ENCODE measurements at places on chromosomes 7 and 10.

GRCh38 chr7:101162551-101163278 lies 2.7 kb downstream of the VGF start:
- no peak for DNase-seq

DNA sequence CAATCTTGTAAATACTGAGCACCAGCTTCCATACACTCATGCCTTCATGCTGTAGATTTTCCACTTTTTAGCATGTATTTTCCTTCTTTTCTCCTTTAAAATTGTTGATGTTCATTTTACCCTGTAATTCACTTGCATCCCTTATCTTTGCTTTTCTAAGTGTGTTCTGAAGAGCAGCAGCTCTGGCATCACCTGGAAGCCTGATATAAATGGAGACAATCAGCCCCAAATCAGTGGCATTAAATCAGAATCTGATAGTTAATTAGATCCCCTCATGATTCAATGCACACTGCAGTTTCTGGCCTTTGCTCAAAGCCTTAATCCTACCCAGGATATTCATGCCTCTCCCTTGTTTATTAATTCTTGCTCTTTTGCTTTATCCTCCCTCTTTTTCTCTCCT lies 942.4 kb downstream of the XPNPEP1 start:
- DNase-seq: no peak

DNA sequence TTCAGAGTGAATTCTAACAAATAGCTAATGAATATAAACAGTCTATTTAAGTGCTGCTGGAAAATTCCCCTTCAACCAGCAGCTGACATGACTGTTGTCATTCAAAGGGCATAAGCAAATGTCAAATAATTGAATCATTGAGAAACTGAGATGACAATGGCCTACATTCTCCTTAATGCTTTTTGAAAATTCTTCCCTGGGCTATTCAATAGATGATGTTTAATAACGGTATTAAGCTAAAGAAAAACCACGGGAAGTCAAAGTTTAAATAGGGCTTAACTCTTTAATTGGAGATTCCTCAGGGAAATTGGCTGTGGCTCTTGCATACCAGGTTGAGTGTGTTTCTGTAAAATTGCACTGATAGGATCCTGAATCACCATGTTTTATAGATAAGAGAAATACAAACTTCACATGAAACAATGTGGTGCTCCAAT lies 77.0 kb downstream of the ARL4A start:
- no peak for DNase-seq

GRCh38 chr7:45082031-45082830 lies 6.5 kb downstream of the NACAD start:
- DNase-seq: no peak

DNA sequence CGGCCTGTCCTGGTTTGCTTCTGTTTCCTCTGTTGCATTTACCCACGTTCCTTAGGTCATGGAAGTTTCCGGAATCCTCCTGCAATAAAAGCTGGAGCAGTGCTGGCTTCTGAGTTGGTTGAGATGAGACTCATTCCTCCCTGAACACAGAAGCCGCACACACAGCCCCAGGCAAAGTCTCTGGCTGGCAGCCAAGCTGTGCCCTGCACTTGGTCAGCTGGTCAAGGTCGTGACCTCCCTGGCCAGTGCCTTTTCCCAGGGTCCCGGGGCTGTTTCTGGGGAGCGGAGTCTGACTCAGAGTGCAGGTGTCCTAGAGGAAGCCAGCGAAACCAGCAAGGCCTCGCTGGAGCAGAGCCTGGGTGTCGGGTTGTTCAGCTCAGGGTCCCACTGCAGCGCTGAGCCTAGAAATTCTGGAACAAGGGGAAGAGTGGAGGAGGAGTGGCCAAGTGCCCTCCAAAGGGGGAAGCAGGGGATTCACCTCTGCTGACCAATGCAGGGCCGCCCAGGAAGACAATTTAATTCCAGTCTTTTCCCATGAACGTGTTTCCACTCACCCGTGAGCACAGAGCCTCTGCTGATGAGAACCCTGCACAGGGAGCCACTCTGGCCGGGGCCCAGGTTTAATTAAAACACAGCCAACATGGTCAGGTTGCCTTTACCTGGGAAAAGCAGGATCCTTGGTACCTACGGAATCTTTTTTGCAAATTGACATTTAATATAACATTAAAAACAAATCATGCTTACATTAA lies 245.5 kb upstream of the PPP2R2D start:
- DNase-seq: no peak

DNA sequence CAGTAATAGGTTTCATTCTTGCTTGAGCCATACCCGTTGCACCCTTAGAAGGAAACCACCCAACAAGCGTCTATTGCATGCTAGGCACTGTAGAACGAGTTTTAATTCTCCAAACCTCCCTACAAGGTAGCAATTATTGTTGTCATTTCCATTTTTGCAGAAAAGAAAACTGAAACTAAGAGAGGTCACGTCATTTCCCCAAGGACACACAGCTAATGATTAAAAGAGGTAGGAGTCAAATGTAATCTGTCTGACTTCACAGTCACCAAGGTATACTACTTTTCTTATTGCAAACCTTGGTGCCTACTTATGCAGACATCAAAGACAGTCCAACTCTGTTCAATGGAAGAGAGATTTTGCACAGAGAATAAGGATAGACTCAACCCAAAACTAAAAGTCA lies 49.1 kb upstream of the C1QL3 start:
- no peak for DNase-seq

DNA sequence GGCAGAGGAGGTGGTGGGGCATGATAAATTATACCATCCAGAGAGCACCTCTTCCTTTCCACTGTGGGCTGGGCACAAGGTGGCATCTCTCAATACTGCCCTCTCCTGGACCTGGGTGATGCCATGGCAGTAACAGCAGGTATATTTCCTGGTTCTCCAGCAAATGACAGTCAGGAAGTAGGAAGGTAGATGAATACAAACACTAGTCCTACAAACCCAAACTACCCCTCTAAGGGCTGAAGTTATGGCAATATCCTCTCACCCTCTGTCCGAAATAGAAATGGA lies 1004.9 kb downstream of the KCNMA1 start:
- no peak for DNase-seq

DNA sequence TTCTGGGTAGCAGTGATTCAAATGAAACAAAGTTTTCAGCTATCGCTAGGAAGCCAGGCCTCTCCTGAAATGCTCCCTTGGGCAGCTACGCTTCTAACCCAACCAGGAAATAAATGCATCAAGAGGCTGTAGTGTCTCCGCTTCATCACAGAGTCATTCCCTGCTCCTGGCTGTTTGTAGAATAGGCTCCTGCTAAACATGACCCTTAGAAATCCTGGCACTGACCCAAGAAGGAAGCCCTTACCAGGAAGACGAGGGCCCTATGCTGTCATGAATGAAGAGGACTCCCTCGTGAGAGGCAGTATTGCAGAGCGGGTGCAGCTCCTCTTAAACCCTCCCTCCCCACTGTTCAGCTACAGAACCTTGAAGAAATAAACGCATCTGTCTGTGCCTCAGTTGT lies 48.3 kb downstream of the NOD1 start:
- peak; percentile 89 for DNase-seq

- DNase-seq: no peak
These were observed 1.9 kb upstream of the DEPP1 start for GRCh38 chr10:44980309-44981171.

DNA sequence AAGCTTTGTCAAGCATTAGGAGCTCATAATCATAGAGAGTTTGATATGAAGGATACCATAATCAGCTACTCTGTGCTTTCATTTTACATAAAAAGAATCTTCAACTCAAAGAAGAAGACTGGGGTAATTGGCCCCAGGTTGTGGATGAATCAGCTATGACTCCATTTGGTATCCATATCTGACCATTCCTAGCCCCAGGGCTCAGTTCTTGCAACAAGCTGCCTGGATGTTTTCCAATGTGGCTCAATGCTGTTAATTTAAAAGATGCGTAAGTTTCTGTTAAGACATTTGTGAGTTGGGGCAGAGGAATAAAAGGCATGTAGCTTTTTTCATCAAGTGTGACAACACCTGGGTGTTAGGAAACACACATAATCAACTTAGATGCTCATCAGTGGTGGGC lies 951.1 kb downstream of the NRG3 start:
- no peak for DNase-seq

GRCh38 chr7:132471515-132471914 lies 104.8 kb downstream of the PLXNA4 start:
- no peak for DNase-seq

DNA sequence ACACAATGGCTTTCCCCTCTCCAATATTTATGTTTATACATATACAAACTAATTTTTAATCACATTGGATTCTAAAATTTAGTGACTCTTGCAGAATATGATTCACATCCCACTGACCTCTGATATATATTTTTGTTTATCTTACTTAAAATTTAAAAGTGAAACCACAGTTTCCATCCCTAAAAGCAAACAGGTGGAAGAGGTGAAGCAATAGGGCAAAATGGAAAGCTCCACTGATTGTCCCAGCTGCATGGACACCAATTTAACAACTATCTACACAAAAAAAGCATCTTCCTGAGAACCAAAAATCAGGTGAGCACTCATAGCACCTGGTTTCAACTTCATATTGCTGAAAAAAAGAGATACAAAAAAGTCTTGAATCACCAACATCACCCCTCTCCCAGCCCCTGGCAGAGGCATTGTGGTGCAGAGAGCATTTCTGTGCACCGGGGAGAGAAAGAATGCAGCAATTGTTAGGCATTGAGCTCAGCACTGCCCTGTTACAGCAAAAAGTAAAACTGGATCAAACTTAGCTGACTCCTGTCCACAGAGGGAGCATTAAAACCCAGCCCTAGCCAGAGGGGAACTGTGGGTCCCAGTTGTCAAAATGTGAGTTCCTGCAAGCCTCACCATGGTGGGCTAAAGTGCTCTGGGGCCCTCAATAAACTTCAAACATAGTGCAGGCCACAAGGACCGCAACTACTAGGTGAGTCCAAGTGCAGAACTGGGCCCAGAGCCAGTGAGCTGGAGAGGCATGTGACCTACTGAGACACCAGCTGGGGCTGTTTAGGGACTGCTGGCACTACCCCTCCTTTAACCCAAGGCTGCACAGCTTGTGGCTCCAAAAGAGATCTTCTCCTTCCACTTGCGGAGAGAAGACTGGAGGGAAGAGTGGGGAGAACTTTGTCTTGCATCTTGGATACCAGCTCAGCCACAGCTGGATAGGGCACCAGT lies 92.1 kb downstream of the SIRT1 start:
- DNase-seq: no peak

DNA sequence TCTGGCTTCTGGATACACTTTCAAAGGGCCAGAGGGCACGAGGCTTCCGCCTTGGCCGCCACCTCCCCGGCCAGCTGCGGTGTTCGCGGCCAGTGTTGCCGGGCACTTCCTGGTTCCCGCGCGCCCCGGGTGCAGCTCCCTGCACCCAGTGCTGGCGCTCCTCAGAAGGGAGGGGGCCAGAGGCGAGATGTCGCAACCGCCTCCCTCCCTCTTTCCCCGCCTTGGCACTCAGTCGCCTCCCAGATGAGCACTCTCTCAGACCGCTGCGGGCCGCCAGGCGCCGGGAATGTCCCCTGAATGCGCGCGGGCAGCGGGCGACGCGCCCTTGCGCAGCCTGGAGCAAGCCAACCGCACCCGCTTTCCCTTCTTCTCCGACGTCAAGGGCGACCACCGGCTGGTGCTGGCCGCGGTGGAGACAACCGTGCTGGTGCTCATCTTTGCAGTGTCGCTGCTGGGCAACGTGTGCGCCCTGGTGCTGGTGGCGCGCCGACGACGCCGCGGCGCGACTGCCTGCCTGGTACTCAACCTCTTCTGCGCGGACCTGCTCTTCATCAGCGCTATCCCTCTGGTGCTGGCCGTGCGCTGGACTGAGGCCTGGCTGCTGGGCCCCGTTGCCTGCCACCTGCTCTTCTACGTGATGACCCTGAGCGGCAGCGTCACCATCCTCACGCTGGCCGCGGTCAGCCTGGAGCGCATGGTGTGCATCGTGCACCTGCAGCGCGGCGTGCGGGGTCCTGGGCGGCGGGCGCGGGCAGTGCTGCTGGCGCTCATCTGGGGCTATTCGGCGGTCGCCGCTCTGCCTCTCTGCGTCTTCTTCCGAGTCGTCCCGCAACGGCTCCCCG lies at the start of gene FFAR4:
TSS of gene FFAR4 (plus strand) at position 231 of the 842 bp plus-strand sequence. CDS start at position 287, 56 bp downstream.
- DNase-seq: peak; percentile 65

GRCh38 chr7:22486597-22486996 lies 13.4 kb downstream of the STEAP1B start:
- no peak for DNase-seq

- no peak for DNase-seq
These were observed 181.9 kb upstream of the VSTM2A start for GRCh38 chr7:54360075-54360840.

GRCh38 chr10:86098187-86098881 lies 268.3 kb downstream of the GRID1 start:
- no peak for DNase-seq

- DNase-seq: no peak
These were observed 352.6 kb downstream of the GPR37 start for GRCh38 chr7:124413029-124413428.

GRCh38 chr10:3805201-3805790 lies 20.3 kb upstream of the KLF6 start:
- peak; percentile 94 for DNase-seq

GRCh38 chr10:7428673-7429350 lies 18.0 kb upstream of the SFMBT2 start:
- DNase-seq: no peak

DNA sequence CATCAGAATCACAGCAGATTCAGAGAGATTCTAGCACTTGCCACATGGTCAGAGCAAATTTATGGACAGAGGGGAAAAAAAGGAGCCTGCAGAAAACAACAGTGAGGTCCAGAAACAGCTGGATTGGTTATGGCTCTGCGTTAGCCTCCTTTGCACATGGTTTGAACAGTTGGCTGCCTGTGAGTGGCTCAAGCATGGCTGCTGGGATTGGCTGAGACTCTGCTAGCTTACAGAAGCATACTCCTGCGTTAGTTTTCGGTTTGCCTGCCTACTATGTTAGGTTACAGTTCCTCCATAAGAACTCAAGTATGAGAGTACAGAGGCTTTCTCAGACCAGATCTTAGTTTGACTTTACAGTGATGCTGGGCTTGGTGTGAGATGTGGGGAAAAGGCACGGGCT lies 80.7 kb upstream of the WDR11 start:
- no peak for DNase-seq

- DNase-seq: no peak
These were observed 1063.4 kb upstream of the GHITM start for GRCh38 chr10:83075815-83076355.

DNA sequence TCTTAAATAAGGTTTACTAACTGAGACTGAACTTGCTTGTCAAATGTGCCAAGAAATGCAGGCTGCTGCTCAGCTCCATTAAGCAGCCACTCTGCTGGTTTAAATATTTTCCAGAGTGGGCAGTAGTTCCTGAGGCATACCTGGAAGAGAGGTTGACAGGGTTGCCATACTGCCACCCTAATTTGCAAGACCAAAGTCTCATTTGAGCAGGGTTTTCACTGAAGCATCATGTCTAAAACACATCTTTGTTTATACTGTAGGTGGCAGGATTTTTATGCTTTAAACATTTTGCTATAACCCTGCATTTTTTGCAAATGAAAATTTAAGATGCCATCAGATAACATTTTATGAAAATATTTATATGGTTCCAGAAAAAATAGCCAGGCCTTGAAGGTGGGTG lies 618.0 kb upstream of the LRRTM3 start:
- DNase-seq: no peak

- DNase-seq: no peak
These were observed 79.5 kb upstream of the SVIL start for GRCh38 chr10:29714096-29714874.

Data from inflammatory macrophage (primary cell).